C1 segment of cervical spinal cord (tissue), 14 donors: ENCODE measurements at places on chromosomes 7 and 10.
A peak's percentile ranks its signal among the peaks of the same experiment; 100 is the strongest.

DNA sequence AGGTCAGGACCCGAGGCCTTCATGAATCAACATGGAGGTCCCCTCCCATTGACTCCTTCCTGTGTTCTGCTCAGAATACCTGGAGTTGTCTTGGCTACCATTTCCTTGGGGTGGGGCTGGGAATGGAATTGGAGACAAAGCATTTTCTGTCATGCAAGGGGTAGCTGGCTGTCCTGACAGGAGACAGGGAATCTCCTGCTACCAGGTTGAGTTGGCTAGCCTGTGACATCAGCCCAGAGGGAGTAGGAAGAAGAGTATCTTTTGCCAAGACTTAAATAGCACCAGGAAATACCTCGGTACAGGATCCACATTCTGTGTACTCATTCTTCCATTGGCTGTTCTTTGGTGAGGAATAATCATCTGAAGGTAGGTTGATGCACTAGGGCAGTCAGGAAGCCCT is 4.9 kb downstream of the ZDHHC16 start:
- no peak for DNase-seq

GRCh38 chr7:71470830-71471229 is 338.9 kb downstream of the GALNT17 start:
- no peak for DNase-seq

- no peak for DNase-seq
Measured at GRCh38 chr7:142024547-142024946, 28.9 kb downstream of the MGAM start.

- no peak for DNase-seq
Measured at GRCh38 chr10:131980761-131981428, 828 bp downstream of the BNIP3 start.

- DNase-seq = no peak
Measured at GRCh38 chr10:110426294-110427181, 71.2 kb upstream of the DUSP5 start.

DNA sequence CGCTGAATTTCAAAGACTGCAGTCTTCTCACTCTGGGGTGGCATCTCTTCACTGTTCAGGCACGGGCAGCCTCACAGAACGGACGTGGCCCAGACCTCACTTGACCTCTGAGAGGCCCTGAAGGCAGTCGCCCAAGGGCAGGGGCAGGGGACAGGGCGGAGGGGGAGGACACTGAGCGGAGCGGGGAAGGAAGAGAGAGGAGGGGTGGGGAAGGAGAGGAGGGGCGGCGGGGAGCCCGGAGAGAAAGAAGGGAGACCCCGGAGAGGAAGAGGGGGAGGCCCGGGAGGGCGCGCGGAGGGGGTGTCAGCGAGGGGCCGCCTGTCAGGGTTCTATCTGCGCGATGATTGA is 58.7 kb upstream of the COMTD1 start:
- no peak for DNase-seq

GRCh38 chr7:1054438-1054837 is 10.1 kb downstream of the GPR146 start:
- DNase-seq = peak; percentile 68
